ENCODE measurements at places on chromosomes 11 and 22. TPM values are rescaled to one million over a fixed set of nuclear protein-coding genes. Genes with fewer than 3 reads are reported as not detected.

SLC22A6 gene
- not detected for total RNA-seq

ZNF215 gene
- total RNA-seq: 1.3 TPM

UBQLNL gene
- total RNA-seq: 0.08 TPM

PDGFB gene
- total RNA-seq: 13.7 TPM

LRRC75B gene
- total RNA-seq: 2.6 TPM

OR11H1 gene
- not detected for total RNA-seq

MUC6 gene
- total RNA-seq: not detected

SCT gene
- total RNA-seq: not detected

GGT1 gene
- total RNA-seq: 2.3 TPM

TESMIN gene
- total RNA-seq: 0.08 TPM

CARS1 gene
- total RNA-seq: 50.0 TPM

BID gene
- 17.1 TPM for total RNA-seq

KCNQ1 gene
- total RNA-seq: not detected

HIKESHI gene
- 30.2 TPM for total RNA-seq

All from smooth muscle cell of the coronary artery (primary cell).